AG09309 (cell line): ENCODE measurements at places on chromosomes 7 and 10.

- DNase-seq, result no peak
Measured at GRCh38 chr7:69276011-69276729, 322.1 kb upstream of the AUTS2 start.

DNA sequence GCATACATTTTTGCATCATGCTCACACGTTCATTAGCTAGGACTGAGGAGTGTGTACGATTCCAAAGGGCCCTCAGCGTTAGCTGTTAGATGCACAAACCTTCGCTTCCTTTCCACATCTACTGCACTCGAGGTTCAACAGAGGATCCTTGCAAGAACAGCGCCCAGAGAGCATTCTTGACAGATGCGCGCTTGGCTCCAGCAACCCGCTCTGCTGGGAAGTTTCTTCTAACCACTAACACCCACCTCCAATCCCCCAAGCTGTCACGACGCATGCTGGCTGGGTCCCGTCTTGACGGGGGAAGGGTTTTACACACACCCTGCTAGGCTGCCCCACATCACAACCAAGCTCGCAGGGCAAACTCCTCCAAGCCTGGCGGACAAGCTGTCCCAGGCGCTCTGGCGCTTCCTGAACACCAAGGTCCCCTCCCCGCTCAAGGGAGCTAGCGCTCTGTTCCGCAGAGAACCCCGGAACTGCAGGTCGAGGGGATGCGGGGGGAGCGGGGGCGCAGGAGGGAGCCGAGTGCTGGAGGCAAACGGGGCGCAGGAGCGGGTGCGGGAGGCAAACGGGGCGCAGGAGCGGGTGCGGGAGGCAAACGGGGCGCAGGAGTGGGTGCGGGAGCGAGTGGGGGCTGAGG lies 653 bp upstream of the ADRB1 start:
- no peak for DNase-seq

DNA sequence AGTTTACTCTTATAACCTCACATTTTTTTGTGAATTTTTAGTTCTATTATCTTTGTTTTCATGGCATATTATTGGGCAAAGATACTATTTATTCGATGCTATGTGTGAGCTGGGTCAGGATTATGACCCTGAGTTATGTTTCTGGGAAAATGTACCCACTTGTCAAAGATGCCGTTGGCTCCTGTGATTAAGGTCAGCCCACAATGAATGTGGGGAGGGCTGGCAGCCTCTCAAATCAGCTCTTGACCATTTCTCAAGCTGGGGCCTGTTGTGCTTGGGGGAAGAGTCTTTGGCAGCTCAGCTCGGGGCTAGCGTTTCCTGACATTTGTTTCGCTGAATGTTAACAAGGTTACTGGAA lies 97.5 kb downstream of the TCF7L2 start:
- no peak for DNase-seq

- no peak for DNase-seq
Measured at GRCh38 chr7:105876964-105877601, 684 bp upstream of the ATXN7L1 start.

DNA sequence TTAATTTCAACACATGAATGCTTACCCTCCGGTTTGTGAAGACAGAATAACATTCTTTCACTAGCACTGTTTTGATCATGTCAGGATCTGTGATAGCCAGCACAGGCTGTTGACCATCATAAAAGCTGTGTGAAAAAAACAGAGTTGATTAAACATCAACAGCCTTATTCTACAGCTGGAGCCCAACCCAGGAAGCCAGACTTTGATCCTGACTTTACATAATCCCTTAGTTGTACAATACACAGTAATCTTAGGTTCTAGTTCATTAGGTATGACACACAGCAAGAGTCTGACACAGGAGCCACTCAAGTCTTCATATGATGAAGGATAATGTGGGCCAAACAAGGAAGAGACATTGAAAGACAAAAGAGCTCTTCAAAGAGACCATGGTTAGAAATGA lies 11.4 kb downstream of the CYP3A4 start:
- DNase-seq, result no peak

DNA sequence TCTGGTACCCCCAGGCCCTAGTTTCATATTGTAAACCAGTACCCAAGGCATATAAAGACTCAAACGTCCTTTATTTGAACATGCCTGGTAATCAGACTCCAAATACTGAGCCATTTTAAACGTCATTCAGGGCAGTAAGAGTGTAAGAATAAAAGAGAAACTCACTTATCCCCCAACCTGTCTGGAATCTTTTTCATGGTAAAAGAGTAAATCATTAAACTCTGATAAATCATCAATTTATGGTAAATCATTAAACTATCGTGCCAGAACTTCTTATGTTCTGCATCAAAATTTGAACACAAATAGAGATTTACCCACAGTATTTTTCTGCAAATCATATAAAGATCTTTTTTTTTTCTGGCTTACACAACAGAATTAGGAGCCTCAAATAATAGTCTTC lies 734.3 kb upstream of the POT1 start:
- DNase-seq, result no peak

DNA sequence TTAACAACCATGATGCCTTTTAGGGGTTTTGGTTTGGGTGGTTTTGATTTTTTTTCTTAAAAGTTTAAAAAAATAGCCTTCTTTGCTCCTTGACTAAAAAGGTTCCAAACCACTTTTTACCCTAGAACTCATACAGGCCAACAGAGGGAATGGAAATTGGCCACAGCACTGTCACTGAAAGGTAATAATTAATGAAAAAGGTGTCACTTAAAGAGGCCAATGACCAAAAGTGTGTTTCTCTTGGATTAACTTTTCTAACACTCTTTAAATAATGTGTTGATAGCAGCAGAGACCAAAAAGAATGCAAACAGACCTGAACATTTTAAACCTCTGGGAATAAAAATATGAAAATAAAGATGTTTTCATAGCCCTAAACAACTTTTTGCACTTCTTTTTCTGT lies 221.1 kb upstream of the TCF7L2 start:
- no peak for DNase-seq

- no peak for DNase-seq
Measured at GRCh38 chr7:49670991-49671390, 102.4 kb upstream of the VWC2 start.

DNA sequence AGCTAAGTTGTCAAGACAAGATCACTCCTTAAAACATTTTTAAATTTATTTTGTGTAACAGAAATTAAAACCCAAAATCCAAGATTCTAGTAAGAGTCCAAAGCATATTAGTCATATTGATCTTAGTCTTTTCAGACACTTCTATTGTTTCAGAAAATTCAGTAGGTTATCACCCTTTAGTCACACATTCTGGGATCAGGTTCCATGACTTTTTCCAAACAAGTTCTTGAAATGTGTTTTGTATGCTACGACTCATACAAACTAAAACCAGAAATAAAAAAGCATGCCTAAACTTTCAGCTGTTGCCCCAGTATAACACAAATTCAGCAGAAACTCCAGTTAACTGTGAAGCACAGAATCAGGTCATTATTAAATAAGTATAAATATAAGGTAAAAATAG lies 10.7 kb downstream of the SEMA3D start:
- no peak for DNase-seq

GRCh38 chr10:77713521-77714280 lies 76.1 kb upstream of the KCNMA1 start:
- no peak for DNase-seq

- DNase-seq, result no peak
Measured at GRCh38 chr10:58700591-58700990, 187.9 kb downstream of the BICC1 start.

DNA sequence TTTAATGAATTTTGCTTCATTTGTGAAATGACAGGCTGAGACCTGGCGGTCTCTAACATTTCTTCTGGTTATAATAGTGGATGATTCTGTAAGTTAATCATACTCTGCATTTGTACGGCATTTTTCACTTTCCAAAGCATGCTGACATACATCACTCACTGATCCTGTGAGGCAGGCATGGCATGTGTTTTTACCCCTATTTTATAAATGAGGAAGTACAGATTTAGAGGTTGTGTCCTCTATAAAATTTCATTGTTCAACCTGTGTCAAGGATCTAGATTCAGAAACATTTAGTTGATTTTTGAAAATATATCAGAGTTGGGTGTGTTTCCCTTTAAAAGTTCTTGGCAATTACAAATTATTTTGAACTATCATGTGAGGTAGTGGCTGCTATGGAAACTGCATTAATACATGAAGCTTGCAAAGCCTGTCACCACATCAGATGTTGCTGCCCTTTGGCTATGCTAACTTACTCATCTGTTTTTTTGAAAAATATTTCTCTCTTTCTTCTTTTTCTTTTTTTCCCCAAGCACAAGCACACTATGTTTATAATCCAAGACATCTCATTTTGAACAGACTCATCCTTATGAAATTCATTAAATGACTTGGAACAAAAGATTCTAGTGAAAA lies 172.7 kb downstream of the GNAI1 start:
- peak; percentile 49 for DNase-seq

DNA sequence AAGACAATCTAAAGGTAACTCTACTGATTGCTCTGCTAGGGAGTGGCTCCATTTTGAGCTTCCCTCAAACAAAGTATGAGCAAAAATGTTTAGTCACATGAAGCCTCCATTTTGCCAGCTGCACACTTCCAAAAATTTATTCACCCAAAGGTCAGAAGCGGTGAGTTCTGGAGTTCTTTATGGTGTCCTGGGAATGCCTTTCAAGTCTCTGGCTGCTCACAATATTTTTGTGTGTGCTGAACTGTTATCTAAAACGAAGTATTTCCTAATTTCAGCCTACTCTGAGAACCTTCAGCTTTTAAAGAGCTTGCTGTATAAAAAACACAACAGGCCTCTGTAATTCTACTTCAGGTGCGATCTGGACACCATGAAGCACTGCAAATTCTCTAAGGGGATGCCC lies 15.6 kb downstream of the NRCAM start:
- no peak for DNase-seq

DNA sequence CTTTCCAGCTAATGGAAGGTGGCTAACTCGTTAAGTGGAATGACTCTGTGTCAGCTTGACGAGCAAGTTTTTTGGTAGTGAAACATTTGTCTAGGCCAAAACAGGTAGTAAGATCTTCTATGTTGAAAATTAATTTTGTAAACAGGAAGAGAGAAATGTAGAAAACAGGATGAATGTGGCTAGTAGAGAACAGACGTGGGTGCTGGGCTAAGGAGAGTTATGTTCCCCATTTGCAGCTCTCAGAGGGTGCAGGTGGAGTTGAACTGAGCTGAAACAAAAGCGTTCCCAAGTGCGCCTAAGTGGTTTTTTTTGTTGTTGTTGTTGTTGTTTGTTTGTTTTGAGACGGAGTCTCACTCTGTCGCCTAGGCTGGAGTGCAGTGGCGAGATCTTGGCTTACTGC lies 59.5 kb upstream of the SRPK2 start:
- DNase-seq, result no peak

DNA sequence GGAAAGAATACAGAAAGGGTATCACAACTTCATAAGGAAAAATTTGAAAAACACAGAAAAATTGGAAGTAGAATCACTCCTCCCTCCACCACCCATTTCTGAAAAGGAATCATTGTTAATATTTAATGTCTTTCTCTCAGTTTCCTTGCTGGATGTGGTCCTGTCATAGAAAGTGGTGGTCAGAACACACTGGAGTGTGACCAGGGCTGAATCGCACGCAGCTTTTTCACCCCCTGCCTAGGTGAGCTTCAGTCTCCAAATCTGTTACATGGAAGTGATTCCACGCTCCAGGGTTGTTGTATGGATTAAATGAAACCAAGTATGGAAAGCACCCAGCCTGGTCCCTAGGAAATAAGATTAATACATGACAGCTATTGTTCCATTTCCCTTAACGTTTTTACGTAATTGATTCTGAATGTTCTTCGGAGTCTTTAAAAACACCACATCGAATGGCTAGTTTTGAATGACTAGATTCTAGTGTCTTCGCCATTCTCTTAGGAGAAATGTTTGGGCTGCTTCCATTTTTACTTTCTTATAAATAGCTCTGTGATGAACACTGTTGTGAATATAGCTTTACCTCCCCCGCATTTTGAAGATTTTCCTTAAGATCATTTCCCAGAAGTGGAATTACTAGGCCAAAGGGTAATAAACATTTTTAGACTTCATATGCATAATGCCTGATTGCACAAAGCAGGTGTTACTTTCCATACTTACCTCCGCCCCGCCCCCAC lies 10.9 kb upstream of the DUSP5 start:
- DNase-seq, result no peak

GRCh38 chr7:3159445-3159844 lies 115.8 kb upstream of the CARD11 start:
- DNase-seq, result no peak

- no peak for DNase-seq
Measured at GRCh38 chr10:47031211-47031900, 120.1 kb downstream of the PTPN20 start.

DNA sequence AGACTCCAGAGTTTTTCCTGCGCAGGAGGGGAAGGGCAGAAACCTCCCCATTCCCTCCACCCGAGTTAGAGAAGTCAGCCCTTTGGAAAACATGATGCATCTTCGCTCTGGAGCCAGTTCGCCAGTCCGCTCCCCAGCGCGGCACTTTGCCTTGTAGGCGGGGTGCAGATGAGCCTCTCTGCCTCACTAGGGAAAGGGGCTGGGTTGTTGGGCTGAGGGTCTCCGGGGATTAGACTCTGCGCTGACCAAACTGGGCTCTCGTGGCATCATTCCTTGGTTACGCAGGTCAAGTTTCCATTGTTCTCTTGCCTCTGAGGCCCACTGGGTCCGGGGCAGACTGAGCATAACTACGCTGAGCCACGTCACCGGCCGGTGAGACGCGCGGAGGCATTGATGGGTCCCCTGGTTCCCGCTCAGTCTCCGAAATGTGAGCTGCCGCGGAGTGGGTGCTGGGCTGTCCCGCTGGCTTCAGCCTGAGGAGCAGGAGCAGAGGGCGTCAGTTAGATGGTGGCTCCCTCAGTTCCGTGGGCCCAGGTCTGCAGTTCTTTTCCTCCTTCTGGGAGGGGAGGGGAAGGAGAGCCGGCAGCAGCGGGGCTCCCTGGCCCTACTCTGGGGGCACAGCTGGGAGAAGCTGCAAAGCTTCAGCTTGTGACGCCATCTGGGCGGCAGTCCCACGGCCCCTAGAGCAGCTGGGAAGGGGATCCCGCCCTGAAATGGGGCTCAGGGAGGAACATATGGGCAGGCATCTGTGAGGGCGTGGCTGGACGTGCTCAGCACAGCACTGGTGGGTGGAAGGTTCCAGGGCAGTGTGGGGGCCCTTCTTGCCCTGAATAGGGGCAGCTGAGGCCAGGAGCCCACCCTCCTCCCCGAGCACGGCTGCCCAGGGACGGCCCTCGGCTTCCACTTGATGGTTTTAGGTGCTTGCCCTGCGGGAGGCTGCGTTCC lies 121.3 kb upstream of the BTBD16 start:
- DNase-seq, result no peak
